ENCODE measurements at places on chromosomes 12 and 14.

DNA sequence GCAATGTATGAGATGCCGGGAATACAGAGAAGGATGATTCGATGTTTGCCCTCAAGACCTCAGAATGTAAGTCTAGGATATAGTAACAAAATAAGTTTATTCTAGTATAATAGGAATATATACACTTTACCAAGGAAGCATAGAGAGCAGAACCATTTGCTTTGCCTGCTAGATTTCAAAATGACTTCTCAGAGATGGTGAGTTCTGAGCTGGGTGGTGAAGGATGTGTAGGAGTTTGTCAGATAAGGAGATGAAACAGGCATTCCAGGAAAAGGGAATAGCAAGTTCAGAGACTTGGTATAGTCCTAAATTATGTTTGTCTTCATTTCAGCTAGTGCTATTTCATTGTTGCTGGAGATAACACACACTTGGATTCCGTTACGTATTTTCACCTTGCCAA, 655.9 kb downstream of the DIO2 start:
- no peak for DNase-seq

DNA sequence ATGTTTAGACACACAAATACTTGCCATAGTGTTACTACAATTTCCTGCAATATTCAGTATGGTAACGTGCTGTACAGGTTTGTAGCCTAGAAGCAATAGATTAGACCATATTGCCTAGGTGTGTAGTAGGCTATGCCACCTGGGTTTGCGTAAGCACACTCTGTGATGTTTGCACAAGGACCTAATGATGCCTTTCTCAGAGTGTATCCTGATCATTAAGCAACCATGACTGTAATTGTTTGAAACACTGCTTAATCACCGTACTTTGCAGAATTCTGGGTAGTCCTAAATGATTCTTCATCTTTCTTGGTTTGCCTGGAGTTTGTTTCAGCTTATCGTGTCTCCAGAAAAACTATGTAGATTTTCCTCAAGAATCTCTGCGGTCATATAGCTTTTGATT, 11.2 kb upstream of the TCP11L2 start:
- no peak for DNase-seq

- DNase-seq: peak; percentile 44
Observed at GRCh38 chr12:1796515-1797010, 23.8 kb upstream of the LRTM2 start.

DNA sequence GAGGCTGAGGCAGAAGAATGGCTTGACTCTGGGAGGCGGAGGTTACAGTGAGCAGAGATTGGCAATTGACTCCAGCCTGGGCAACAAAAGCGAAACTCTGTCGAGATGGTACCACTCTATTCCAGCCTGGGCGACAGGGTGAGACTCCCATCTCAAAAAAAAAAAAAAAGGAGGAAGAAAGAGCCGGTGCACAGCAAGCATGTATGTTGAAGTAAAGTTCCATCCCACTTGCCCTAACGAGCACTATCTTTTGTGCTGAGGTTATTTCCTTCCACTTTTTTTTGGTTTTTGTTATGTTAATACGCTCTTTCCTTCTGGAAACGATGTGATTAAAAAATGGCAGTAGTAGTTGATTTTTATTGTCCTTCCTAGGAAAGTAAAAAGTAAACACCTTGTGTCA, 19.5 kb upstream of the GOLGA5 start:
- no peak for DNase-seq

GRCh38 chr14:76113691-76114090, 38.0 kb upstream of the GPATCH2L start:
- no peak for DNase-seq

DNA sequence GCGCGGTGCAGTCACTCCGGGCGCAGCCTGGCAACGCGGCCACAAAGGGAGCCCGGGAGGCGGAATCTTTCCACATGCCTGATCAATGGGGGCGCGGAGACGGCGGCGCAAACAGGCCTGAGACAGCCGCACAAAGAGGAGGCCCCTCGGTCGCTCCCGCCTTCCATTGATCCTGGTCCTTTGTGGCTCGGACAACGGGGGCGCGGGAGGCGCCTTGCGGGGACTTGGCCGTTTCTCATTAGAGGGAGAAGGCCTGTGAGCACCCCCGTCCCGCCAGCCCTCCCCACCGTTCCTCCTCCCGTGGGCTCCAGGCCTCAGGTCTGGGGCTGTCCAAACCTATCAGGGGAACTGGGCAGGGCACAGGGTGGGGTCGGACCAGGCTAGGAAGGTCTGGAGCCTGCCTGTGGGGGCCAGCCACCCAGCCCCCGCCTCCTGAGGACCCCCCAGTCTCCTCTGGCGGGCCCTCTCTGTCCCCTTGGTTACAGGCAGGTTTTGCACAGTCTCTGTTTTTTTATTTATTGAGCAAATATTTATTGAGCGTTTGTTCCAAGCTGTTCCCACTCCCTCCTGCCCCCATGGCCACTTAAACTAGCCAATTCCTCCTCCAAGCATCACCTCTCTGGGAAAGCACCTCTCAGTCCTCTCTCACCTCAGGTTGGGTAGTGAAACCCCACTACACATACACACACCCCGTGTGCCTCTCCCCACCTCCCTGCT, 29.0 kb upstream of the MSI1 start:
- DNase-seq: no peak

DNA sequence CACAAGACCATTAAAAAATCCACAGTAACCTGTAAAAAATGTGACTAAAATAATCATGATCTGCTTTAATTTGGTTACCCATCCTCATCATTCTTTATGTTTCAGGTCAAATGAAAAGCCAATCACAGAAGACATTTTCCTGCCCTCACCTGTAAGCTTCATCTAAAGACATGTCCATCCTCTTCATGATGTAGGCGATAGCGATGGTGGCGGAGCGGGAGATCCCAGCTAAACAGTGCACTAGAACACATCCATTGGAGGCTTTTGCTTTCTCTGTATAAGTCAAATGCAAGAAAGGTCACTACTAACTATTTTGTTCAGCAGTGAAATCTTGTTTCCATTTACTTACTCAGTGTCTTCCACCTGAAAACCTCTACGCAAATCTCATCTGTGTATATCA, 82.6 kb downstream of the DUSP16 start:
- DNase-seq: no peak

DNA sequence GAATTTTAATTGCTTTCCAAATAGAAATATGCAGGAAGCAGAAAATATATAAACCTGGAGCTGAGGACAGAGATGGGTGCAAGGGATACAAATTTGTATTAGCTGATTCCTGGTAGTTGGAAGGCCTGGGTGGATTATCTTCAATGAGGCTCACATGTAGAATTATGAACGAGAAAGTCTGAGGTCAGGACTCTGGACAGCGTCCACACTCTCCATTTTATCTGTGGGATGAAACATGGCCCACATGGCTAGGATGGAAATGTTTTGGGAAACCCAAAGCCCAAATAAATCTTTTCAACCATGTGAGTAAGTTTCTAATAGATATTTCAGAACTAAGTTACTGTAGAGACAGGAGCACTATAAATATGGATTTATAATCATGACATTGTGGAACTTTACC, 256.1 kb downstream of the APAF1 start:
- DNase-seq: no peak

- no peak for DNase-seq
Observed at GRCh38 chr14:103788086-103788485, 59.3 kb downstream of the PPP1R13B start.

GRCh38 chr14:103056322-103057027, 874 bp downstream of the CDC42BPB start:
- DNase-seq: peak; percentile 87

- DNase-seq: no peak
Observed at GRCh38 chr12:45878630-45879255, 111.6 kb downstream of the SCAF11 start.

- DNase-seq: peak; percentile 24
Observed at GRCh38 chr14:90828642-90829487, 12.6 kb upstream of the TTC7B start.

DNA sequence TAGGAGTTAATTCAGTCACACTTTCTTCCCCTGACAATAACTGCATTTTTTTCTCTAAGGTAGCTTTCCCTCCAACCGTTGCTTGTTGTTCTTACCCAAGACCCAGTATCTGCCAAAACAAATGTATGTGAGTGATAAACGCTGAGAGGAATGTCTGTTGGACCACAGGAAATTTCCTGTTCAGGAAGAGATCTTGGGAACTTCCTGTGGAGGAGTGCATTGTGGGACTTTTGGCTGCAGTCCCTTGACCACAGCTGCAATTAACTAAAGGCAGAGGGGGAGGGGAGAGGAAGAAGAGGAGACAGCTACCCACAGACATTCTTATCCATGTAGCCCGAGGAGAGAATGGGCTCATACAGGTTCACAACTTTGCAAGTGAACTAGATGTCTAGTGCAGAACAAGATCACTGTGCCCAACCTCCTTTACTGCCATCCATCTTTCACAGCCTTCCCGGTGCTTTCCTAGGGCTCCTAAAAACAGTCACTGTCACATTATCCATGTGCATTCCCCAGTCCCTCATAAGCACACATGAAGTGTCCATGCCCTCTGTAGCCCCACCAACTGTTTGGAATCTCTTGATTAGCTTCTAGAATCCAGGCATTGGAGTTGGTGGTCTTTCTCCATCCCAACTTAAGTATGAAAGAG, 149.5 kb downstream of the ETV6 start:
- DNase-seq: no peak

- DNase-seq: no peak
Observed at GRCh38 chr12:59472273-59472672, 123.6 kb upstream of the SLC16A7 start.

DNA sequence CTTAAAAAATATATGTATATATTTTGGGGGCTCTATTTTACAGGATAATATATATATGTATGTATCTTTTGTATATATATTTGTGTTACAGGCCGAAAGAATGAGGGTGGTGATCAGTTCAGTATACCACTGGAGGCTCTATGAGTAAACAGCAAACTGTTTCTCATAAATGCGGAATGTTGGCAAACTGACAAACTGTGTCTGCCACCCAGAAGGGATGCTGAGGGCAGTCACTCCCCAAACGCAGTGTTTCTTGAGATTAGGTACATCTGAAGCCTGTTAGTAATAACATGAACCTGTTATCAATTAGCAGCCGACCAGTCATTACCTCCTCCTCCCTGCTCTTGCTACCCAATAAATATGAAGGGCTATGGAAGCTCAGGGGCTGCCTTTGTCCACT, 20.8 kb downstream of the TNFAIP2 start:
- no peak for DNase-seq

- no peak for DNase-seq
Observed at GRCh38 chr12:104448451-104448850, 8.3 kb upstream of the CHST11 start.

GRCh38 chr12:121697093-121697698, 15.4 kb upstream of the TMEM120B start:
- DNase-seq: peak; percentile 66

GRCh38 chr12:69096669-69097335, 142.6 kb upstream of the CPSF6 start:
- peak; percentile 45 for DNase-seq

- no peak for DNase-seq
Observed at GRCh38 chr14:97618917-97619690, 821.9 kb downstream of the VRK1 start.

- DNase-seq: no peak
Observed at GRCh38 chr12:65614259-65614889, 209.9 kb upstream of the HMGA2 start.

DNA sequence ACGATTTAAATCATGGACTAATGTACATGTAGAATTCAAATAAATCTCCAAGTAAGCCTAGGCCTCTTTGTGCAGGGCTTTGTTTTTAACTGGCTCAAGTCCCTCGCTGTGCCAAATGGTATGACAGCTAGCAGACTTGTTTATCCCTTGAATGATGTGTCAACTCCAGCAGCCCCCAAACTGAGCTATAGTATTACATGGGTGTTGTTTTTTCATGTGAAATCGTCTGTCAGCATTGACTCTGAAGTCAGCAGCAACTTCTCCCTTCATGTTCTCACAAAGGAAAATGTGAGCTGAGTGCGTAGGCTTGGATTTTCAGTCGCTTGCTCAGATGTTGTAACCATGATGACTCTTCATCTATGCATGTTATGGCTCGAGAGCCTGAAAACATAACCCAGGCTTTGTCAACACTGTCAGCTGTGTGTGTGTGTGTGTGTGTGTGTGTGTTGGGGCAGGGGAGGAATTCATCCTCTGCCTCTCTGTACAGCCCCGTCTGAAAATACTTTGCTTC, 73.3 kb downstream of the PTHLH start:
- peak; percentile 95 for DNase-seq

- peak; percentile 85 for DNase-seq
Observed at GRCh38 chr12:127811988-127812387, 455.0 kb upstream of the TMEM132C start.

- DNase-seq: no peak
Observed at GRCh38 chr14:81252278-81252677, 31.5 kb upstream of the GTF2A1 start.

DNA sequence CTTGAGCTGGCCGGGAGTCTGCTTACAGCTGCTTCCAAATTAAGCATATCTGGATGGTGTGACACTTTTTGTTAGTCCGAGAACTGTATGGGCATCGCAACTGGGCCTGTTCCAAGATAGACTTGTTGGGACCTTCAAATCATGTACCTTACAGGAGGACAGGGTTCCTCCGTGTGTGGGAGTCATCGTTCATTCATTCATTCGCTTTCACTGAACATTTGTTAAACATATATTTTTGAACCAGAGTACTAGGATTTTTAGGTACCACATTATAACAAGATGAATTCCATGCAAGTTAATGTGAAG, 387 bp upstream of the IPO8 start:
- no peak for DNase-seq

GRCh38 chr14:56694609-56695008, 115.0 kb downstream of the TMEM260 start:
- no peak for DNase-seq

GRCh38 chr12:122013136-122013535, 8.5 kb upstream of the BCL7A start:
- no peak for DNase-seq

DNA sequence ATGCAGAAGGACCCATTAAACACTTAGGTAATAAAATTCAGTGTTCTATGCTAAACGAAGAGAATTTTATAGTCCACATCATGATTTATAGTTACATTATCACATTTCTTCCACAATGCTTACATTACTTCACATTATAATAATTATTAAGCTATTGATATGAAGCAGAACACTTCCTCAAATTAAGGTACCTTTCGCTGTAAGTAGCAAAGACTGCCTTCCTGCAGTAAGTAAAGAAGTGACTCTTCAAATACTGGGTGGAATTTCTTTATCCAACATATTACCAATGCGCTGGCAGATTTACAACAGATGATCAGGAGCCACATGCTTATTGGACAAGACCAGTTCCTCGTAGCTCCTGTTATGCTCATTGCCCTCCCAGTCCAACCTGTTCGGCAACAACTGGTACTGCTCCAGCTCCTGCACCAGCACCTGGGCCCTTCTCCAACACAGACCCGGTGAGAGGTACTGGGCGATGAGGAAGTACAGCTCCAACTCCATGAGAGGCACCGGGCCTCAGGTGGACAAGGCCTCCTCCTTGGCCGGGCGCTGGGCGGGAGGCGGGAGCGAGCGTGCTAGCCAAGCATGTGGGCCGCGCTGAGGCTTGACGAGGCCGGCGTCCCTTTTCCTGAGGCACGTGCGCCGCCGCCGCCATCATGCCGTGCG, 210.7 kb upstream of the ATP2B1 start:
- DNase-seq: no peak

GRCh38 chr14:102694530-102695166, 82.6 kb upstream of the TRAF3 start:
- peak; percentile 82 for DNase-seq

GRCh38 chr12:19908830-19909229, 459.5 kb upstream of the PDE3A start:
- DNase-seq: peak; percentile 23

All from umbilical cord (tissue), 2 donors.